ENCODE measurements at places on chromosomes 12 and 14. TPM values are rescaled to one million over a fixed set of nuclear protein-coding genes. Genes with fewer than 3 reads are reported as not detected.

GRCh38 chr14:95085321-95085720, 72.0 kb downstream of the DICER1 start:
- no peak for DNase-seq

Gene GLIPR1L1
- not detected for polyA plus RNA-seq

Gene CREBL2
- polyA plus RNA-seq, result 16.9 TPM

Gene ACOT2
- 25.0 TPM for polyA plus RNA-seq

Measured in small intestine (tissue), 16 donors.